ENCODE measurements at places on chromosomes 6 and 20.

GRCh38 chr20:56433221-56433879 is 21.3 kb downstream of the CASS4 start:
- no peak for DNase-seq

DNA sequence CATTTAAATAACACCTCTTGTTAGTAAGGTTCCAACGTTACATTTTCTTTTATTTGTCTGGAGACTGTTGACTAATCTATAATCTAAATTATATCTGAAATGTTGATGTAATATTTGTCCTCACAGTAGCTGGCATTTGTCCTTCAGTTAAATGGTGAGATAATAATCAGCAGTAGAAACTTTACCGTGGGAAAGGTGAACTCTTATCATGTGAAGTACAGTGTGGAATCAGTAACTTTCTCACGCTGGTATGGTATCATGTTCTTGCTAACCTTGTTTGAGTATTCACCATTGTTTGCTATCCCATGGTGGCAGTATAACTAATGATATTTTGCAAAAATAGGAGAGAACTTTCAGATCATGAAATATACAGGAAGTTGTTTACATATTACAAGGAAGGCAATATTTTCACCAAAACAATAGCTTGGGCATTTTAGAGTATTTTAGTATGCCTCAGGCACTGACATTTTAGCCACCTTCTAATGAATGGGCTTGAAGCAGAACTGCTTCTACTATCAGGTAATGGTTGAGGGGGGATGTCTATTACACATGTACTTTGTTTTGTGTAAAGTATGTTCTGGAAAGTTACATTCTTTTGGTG is 4.8 kb downstream of the GMNN start:
- no peak for DNase-seq

DNA sequence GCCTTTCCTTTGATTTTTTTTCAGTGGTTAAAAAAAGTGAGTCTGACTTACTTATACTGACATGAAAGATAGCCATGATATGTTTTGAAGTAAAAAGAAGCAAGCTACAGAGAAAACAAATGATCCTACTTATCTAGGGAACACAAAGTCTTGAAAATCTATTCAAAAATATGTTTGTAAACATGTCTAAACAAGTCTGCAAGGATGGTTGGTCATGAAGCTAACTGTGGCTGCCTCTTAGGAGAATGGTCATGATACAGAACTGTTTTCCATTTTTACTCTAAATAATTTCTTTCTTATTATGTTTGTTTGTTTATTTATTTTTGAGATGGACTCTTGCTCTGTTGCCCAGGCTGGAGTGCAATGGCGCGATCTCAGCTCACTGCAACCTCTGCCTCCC is 21.5 kb downstream of the FERMT1 start:
- no peak for DNase-seq

GRCh38 chr20:10992731-10993130 is 318.9 kb upstream of the JAG1 start:
- no peak for DNase-seq

DNA sequence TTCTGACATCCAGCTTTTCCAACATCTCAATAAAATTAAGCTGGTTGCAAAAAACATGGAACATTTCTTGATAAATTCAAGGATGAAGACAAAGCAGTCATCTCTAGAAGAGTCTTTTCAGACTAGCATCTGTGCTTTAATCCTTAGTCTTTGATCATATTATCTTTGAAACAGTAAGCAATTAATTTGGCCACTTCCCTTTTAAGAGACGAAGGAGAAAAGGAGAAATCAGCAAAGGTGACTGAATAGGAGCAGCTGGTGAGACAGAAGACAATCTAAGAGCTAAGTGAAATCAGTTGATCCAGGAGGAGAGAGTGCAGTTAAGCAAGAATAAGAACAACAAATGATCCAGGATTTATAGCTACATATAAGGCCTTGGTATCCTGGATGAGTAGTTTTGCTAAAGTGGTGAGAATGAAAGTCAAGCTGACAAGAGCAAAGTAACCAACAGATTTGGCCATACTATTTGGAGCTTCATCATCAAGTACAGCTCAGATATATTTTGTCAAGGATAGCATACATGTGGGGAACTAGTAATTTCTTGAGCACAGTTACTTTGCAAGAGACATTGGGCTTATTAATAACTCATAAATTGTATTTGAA is 215.5 kb downstream of the ADGB start:
- DNase-seq, result no peak

DNA sequence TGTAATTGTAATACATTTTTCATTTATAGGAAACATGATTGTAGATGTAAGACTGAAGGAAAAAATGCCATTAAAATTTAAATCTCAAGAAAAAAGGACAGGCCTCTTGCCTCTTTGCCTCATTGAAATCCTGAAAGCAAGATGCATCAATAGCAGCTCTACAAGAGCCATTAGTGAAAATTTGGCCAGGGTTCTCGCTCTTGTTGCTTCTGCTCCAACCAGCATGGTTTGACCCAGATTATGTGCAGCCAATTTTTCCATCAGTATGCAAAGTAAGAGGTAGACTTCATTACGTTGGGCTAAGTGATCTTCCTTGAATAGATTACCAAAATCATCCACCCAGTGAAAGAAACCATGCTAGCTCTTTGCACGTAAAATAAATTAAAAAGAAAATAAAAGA is 106.6 kb downstream of the SGK1 start:
- DNase-seq, result no peak

DNA sequence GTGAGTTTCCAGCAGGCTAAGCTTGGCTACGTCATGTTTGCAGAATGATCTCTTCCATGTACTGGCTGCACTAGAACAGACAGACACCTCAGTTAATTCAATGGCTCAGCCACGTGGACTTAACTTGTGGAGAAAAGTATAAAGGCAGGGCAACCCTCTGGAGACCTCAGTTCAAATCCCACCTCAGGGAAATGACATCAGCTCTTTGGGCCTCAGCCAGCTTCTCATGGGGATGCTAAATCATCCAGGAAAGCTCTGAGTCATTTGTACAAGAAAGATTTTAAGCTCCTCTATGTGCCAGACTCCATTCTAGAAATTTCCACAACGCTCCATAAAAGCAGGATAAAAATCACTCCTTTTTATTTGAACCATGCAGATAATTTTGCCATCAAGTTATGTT is 128.5 kb upstream of the SALL4 start:
- DNase-seq, result no peak

DNA sequence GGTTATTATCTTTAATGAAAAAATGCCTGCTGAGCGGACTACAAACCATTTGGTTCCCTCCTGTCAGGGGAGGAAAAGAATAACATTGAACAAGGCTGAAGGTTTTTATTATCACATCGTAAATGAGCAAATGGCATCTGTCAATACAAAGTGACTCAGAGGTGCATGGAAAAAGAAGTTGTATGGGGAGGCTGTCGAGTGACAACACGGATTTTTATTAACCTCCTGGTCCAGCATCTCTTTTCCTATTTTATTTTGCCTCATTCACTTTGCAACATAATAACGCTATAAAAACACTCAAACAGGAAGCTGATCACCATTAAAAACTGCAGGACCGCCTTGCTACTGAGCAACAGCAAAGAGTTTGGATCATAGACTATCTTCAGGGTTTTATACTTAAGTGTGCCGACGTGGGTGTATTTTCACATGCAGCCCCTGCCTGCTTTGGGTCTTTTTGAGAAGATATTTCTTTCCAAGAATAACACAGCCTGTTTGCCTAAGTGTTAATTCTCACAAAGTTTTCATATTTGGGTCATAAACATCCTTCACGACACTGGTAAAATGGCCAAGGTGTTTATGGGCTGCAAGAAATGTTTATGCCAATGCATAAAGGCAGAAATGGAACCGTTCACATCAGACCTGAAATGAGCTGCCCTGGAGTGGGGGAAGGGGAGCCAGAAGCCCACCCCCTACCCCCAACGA is 132.1 kb upstream of the SALL4 start:
- DNase-seq, result no peak

GRCh38 chr20:63191400-63191799 is 24.5 kb downstream of the YTHDF1 start:
- no peak for DNase-seq

DNA sequence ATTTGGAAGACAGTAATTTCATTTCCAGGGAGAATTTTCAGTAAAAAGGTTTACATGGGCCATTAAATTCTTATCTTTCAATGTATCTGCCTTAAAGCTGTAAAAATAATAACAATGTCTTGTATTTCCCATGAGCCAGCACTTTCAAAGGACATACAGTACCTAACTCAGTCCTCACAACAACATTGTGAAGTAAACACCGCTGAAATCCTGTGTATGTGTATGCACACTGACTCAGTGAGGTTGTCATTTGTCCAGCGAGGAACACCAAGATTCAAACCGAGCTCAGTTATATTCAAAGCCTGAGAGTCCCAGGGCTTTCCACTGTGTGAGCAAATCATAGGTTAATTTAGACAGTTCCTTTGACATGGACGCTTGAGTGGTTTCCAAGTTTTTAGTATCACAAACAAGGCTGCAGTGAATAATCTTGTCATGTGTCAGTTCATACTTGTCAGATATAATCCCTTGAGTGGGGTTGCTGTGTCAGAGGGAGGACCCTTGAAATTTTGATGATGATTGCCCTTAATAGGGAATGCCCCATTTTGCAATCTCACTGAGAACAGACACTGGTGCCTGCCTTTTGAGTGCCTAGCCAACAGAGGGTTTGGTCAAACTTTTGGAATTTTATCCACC is 50.0 kb upstream of the SLC22A23 start:
- DNase-seq, result no peak

- DNase-seq, result no peak
Measured at GRCh38 chr6:43630980-43631619, 2.0 kb upstream of the GTPBP2 start.

DNA sequence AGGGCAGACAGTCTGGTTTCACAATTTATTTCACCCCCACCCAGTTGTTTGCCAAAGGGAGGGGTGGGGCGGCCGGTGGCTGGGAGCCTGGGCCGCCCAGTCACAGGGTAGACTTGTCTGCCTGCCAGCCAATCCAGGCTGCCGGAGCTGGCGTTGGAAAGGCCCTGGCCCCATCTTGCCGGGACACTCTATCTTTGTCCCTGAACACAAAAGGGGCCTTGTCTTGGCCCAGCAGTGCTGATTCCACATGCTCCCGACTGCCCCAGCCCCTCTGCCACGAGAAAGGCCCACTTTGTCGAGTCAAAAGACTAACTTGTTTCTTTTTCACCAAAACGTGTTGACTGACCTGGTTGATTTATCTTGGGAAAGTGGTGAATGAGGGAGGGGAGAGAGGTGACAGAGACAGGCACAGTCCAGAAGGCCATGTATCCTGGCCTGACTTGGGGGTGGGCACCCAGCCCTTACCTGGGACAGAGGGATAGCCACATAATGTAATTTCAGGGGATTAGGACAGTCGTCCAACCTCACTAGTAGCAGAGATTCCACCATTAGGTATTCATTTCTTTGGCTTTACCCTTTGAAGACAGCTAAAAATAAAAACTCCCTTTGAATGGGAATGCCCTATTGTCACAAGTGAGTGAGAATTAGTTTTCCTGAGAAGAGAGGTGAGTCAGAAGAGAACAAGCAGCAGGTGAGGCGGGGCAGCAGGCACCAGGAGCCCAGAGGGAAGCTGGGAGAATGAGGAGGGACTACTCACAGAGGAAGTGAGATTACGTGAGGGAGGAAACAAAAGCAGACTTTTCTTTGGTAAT is 67.0 kb upstream of the SIRPA start:
- DNase-seq, result no peak

DNA sequence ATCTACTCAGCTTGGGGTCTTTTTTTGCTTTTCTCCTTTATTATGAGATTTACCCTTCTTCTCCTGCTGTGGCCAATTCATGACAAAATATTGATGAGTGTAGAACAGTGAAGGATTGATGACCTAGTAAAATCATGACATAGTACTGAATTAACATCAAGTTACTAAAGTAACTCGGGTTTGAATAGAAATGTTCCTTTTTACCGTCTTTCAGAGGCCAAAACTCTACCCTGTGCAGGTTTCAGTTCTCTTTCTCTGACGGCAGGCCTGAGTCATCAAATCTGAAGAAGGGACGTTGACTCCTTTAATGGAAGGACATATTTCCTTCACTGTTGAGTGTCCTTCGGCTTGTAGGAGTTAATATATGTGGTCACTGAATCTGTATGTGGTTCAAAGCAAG is 80.7 kb downstream of the RREB1 start:
- DNase-seq, result no peak

GRCh38 chr6:56403745-56404144 is 156.4 kb upstream of the COL21A1 start:
- DNase-seq, result no peak

DNA sequence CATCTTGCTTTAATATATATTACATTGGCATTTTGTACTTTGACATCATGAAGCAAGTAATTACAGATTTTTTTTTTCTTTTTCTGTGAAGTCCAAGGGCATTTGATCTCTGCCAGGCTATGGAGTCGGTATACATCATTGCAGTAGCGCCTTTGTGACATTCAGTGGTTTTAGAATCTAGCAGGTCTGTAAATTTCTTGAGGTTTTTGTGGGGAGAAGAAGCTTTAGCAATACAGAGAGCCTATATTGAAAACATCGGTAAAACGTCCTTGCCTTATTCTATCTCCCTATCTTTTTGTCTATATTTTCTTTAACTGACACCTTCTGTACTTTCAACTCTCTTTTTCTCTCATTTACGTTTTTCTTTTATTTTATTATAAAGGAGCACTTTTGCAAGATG is 47.2 kb downstream of the DUSP22 start:
- no peak for DNase-seq

DNA sequence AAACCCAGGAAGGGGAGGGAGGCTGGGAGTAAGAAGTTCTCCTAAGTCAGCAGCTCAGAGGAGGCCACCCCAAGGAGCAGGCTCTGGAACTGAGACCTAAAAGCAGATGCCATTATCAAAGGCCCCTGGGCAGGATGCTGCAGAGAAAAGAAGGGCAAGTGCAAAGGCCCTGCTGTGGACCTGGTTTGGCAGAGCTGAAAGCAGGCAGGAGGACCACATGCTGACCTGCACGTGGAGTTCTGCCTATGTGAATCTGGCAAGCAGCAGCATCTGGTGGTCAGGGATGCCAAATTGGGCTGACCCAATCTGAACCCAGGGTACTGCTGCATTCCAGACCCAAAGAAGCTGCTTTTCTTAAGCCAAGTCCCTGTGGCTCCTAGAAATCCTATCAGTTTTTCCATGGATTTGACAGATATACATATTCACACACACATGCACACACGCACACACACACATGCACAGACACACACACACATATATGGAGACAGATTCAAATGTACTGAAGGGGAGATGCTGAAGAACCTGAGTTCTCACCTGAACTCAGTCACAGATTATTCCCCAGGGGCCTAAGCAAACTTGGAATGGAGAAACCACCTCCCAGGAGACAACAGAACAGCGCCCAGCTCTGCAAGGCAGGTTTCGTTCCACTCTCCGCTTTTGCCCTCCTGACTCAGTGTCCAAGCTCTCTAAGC is 119.9 kb downstream of the FOXA2 start:
- no peak for DNase-seq

GRCh38 chr6:55562318-55562717 is 16.7 kb downstream of the HMGCLL1 start:
- DNase-seq, result no peak

GRCh38 chr20:17228624-17229061 is 1.8 kb downstream of the PCSK2 start:
- DNase-seq, result no peak

- DNase-seq, result no peak
Measured at GRCh38 chr20:38651154-38651553, 49.5 kb downstream of the ARHGAP40 start.

All from stimulated activated CD4-positive, alpha-beta T cell treated with anti-CD3 and anti-CD28 coated beads, TNF-alpha, amount 100 ng/mL, for 1 hour (primary cell).